Purkinje cell (primary cell): ENCODE measurements at places on chromosomes 2 and 18. TPM values are rescaled to one million over a fixed set of nuclear protein-coding genes. Genes with fewer than 3 reads are reported as not detected.

The SERPINB4 gene
- 0.55 TPM in 1 of 2 replicates, not detected in the other for polyA plus RNA-seq

The ORC4 gene
- 121 and 129 TPM in 2 replicates for polyA plus RNA-seq

The CNGA3 gene
- not detected in 2 replicates for polyA plus RNA-seq

The FBLN7 gene
- 6.8 and 8.9 TPM in 2 replicates for polyA plus RNA-seq

The SRD5A2 gene
- not detected in 2 replicates for polyA plus RNA-seq

The LRRTM1 gene
- 1.2 and 1.5 TPM in 2 replicates for polyA plus RNA-seq

The SLC40A1 gene
- polyA plus RNA-seq: 0.24 and 1.4 TPM in 2 replicates

The IL18R1 gene
- polyA plus RNA-seq: 0.08 TPM in 1 of 2 replicates, not detected in the other

The ZSCAN30 gene
- polyA plus RNA-seq: 5.7 and 31.3 TPM in 2 replicates

The RAMP1 gene
- 23.2 and 38.6 TPM in 2 replicates for polyA plus RNA-seq

The SETBP1 gene
- 3.5 and 6.1 TPM in 2 replicates for polyA plus RNA-seq

The ARHGAP28 gene
- polyA plus RNA-seq: not detected in 2 replicates

The LRATD1 gene
- 1.2 and 6.2 TPM in 2 replicates for polyA plus RNA-seq

The C2orf66 gene
- 1.8 TPM in 1 of 2 replicates, not detected in the other for polyA plus RNA-seq

The FSIP2 gene
- 0.18 and 0.77 TPM in 2 replicates for polyA plus RNA-seq

The ATP8B1 gene
- polyA plus RNA-seq: 0.11 TPM in 1 of 2 replicates, not detected in the other

The RESP18 gene
- 6.5 TPM in 1 of 2 replicates, not detected in the other for polyA plus RNA-seq

The PAIP2B gene
- polyA plus RNA-seq: 1.2 and 1.4 TPM in 2 replicates

The GPAT2 gene
- polyA plus RNA-seq: 0.81 TPM in 1 of 2 replicates, not detected in the other
